HEK293T (cell line): ENCODE measurements at places on chromosomes 3 and 15.

DNA sequence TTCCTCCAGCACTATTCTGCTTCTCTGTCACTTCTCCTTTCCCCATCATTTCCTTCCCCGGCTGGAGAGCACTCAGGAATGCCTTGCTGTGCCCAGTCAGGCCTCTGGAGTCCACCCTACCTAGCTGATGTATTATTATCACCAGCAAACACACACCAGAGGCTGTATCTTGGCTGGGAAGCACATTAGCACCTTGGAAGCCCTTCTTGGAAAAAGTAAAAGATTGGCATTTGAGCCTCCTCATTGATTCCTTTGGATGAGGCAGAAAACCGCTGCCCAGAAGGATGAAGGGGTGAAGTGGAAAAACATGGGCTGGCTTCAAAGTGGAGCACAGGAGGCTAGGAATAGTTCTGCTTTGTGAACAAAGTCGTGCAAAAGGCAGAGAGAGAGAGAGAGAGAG, 244.3 kb downstream of the RPLP1 start:
- DNase-seq, result no peak

- no peak for DNase-seq
Measured at GRCh38 chr3:115330430-115330829, 183.3 kb upstream of the ZBTB20 start.

DNA sequence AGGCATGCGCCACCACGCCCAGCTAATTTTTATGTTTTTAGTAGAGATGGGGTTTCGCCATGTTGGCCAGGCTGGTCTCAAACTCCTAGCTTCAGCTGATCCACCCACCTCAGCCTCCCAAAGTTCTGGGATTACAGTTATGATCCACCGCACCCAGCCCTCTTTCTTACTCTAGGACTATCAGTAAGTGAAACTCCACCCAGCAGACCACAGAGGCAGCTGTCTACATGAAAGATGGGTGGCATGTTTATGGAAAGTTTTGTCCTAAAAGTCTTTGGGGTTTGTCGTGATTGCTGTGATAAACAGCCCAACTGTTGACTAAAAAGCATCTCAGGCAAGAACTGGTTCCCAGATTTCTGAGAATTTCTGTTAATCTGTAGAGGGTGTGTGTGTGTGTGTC, 10.9 kb downstream of the ARL6IP5 start:
- no peak for DNase-seq

DNA sequence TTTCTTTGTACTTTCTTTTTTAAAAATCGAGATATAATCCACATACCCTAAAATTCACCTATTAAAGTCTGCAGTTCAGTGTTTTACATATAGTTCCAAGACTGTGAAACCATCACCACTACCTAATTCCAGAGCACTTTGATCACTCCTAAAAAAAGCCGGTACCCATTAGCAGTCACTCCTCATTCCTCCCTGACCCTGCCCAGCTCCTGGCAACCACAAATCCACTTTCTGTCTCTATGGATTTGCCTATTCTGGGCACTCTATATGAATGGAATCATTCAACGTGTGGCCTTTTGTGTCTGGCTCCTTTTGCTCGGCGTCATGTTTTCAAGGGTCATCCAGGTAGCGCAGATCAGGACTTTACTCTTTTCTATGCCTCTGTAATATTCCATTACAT, 17.3 kb downstream of the TRPM1 start:
- no peak for DNase-seq

DNA sequence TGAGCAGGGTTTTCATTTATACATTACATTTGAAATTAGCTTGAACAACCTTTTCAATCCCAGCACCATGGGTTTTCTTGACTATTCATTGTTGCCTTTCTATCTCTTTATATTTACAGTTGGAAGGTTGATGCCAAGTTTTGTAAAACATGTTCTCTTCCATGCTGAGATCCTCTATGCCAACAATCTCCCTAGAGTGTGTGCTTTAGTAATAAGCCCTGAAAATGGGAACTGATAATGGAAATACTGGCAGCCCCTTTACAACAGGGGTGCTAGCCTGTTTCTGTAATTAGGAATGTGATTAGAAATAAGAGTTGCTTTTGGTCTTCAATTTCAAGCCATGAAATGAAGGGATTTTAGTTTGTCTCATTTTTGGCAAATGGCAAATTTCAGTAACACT, 239.9 kb upstream of the NAALADL2 start:
- DNase-seq, result no peak

DNA sequence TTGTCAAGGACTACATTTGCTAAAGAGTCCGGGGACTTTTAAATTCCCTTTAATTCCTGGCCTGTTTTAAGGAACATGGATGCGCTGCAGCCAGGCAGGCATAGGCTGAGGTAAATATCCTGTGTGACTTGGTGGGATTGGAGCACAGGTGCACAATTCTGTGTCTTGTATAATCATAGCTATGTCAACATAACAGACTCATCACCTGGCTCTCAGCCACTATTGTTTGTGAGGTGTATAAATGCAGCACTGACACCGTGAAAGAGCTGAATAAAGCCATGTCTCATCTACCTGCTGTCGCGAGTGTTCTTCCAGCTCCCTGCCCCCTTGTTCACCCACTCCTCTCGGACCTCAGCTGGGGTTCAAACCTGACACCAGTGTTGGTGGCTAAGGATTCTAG, 109.7 kb downstream of the MFSD1 start:
- DNase-seq, result no peak

DNA sequence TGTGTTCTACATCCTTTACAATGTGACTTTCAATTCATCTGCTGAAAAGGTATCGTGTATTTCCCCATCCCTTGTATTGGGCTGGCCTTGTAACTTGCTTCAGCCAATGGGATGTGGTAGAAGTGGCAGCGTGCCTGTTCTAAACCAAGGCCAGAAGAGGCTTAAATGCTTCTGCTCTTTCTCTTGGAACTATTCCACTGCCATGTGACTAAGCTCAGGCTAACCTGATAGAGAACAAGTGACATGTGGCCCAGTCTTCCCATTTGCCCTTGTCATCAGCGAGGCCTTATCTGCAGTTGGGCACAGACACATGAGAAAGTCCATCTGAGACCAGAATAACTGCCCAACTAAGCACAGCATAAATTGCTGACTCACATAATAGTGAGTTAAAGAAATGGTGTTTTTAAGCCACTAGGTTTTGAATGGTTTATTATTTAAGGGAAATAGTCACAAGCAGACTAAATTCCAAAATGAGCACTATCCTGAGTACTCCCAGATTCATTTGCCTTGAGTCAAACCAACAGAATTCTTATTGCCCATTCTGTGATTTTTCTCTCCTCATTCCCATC, 230.2 kb downstream of the CPNE4 start:
- no peak for DNase-seq

DNA sequence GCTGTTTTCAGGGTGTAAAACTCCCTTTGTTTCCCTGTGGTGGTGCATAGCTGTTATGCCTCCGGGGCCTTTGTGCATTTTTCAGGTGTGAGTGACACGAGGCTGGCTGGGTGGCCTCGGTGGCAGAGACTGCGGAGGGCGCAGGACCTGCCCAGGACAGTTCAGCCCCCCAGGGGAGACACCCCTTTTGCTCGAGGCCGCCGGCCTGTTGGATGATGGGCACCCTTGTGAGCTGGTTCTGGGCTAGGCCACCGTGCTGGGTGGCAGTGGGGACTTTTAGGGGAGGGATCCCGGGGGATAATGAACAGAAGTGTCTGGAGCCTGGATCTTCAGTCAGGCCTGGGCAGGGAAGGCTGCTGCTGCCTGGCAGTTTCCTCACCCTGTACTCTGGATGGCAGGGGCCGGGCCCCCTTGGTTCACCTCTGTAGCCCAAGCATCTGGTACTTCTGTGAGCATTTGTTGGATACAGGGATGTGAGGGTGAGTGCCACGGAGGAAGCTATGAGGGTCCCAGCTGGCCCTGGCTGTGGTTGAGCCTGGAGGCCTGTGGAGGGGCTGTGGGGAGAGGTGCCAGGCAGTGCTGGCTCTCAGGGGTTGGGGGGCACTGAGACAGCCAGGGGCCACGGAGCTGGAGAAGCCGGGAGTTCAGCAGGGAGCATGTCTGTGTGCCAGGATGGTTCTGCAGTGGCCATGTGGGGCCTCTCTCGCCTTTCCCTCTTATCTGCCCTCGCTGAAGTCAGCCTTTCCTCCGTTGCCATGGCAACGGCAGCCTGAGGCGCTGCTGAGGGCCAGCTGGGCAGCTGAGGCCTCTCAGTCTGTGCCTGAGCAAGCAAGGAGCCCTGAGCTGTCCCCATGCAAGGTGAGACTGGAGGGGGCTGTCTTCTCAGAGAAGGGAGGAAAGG, 49.0 kb downstream of the KY start:
- peak; percentile 38 for DNase-seq

GRCh38 chr3:73621388-73621787, 3.4 kb downstream of the PDZRN3 start:
- no peak for DNase-seq

DNA sequence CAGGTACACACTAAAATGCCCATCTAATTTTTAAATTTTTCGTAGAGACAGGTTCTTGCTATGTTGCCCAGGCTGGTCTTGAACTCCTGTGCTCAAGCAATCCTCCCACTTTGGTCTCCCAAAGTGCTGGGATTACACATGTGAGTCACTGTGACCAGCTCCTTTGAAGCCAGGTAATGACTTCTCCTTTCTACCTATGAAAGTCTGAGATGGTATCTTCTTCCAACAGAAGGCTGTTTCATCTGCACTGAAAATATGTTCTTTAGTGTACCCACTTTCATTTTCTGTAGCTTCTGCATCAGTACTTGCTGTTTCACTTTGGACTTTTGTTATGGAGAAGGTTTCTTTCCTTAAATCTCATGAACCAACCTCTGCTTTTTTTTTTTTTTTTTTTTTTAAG, 8.8 kb downstream of the OIP5 start:
- DNase-seq, result no peak
